ENCODE measurements at places on chromosomes 11 and 22.

- no peak for DNase-seq
Observed at GRCh38 chr22:31637891-31638618, 24.0 kb downstream of the PISD start.

- DNase-seq = no peak
Observed at GRCh38 chr22:48827904-48828555, 999.6 kb downstream of the BRD1 start.

DNA sequence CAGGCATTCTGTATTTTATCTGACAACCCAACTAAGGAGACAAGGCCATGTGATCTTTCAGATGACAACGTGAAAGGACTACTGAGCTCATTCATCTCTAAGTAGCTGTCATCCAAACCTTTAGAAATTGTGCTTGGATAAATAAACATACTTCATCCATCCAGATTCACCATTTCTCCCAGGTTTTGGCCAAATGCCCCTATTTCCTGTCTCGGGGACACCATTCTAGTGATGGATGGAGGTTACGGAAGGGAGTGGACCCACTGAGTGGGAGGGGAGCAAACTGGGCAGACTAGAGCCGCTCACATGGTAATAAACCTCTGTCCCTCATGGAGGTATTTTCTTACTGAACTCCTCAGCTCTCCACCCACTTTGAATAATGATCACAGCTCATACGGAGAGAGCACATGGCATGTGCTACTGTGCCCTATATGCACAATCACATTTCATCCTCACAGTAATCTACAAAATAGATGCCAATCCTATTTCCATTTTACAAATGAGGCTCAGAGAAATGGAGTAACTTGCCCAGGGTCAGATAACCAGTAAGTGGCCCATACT is 114.4 kb downstream of the SLC1A2 start:
- DNase-seq = no peak

DNA sequence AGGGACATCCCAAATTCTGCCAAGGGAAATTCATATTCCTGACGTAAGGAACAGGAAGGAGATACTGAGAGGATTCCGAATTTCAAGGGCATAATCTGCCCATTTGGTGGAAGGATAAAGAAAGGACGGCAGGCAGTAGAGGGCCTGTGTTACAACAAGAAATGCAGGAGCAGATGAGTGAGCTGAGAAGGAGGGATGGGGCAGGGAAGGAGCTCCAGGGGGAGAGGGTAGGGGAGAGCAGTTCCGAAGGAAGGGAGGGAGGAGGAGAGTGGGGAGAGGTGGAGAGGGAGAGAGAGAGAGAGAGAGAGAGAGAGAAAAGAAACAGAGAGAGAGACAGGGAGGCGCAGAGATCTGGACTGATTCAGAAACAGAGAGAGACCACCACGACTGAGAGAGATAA is 843 bp downstream of the OPCML start:
- DNase-seq = no peak

DNA sequence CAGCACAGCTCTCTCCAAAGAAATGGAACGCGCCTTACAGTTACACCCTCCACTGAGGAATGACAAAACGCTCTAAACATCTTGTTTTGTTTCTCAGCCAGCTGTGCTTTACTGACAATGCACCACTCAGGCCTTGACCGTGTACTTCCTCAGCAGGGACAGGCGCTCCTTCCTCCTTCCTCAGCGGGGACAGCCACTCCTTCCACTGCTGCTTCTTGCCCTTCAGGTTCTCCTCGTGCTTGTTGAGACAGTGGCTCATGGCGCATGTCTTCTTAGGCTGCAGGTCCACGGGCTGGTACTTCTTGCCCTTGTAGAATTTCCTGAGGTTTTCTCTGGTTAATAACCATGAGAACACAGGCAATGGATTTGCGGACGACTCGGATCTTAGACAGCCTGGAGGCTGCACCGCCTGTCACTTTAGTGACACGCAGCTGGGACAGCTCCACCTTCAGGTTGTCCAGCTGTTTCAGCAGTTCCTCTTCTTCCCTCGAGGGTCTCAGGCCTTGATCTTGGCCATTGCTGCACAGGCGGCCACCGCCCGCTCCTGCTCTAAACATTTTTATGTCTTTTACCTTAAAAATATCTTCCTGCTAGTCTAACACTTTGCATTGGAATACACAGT is 613.8 kb downstream of the BRD1 start:
- DNase-seq = no peak

DNA sequence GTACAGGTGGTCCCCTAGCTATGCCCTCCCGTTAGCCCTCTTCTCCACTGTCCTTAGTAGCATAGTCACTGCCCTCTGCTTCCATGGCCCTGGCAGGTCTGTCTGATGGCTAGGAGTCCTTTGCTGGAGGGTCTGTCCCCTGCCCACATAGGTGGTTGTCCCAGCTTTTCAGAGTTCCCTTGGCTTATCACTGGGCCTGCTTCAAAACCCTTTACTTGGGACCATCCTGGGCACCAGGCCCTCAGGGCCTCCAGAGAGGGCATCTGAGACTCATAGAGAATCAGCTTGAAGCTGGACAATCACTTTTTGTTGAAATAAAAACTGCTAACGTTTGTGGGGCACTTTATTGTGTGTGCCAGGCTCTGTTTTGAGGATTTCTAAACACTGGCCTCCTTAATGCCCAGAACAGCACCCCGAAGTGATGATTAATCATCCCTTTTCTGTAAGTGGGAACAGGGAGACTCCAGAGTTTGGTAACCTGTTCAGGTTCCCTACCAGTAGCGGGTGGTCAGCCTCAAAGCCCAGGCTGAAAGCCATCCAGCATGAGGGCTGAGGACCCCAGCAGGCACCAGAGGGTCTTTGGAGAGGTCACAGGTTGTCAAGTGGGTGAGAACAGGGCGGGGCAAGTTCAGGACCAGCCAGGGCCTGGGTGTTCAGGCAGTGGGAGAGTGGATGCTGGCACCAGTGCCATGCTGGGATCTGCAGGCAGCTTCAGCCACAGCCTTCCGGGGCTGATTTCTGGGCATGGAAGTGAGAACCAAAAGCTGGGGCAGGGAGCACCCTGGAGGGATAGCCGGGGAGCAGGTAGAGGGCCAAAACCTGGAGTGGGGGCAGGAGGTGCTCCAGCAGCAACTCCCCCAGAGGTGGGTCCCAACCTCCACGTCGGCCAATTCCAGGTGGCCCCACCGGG is 495 bp upstream of the KCNK4 start:
- DNase-seq = no peak

- no peak for DNase-seq
Observed at GRCh38 chr22:38097557-38098409, 12.7 kb downstream of the BAIAP2L2 start.

DNA sequence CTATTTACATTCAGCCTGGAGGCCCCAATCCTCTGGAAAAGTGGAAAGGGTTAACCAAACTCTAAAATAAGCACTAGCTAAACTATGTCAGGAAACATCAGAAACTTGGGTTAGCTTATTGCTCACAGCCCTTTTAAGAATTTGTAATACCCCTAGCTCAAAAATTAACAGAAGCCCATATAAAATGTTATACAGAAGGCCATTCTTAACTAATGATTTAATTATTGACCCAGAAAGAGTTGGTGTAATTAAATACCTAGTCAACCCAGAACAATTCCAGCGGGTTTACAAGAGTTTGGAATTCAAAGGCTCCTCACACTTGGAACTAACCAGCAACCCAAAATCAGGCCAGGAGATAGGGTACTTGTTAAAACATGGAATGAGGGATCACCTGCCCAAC is 88.8 kb downstream of the PIWIL4 start:
- no peak for DNase-seq

DNA sequence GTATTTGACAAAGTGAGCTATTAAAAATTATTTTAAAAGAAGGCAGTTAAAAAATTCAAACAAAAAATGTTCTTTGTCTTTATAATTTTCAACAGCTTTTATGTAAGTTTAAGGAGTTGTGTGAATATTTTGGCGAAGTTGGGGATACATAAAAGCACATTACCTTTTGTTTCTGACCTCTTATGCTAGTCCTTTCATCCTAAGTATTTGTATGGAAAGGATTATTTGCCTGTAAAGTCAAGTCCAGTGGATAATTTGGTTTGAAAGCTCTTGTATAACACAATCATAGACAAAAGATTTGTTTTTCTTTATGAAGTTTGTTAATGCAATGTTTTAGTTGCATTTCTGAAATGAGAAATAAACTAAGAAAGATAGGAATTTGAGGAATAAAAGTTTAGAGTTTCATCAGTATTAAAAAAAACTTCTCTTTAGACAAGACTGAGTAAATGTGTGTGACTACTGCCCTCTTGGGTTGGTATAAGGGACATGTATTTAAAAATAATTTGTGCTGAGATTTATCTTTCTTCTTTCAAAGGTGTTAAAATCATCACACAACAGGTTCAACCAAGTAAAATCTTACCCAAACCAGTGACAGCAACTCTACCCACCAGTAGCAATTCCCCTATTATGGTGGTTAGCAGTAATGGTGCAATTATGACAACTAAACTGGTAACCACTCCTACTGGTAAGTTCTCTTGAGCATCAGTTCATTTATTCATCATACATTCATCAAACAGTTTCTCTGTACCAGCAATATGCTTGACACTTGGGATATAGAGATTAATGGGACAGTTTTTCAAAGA is 68.2 kb downstream of the EMSY start:
- no peak for DNase-seq

GRCh38 chr22:49107561-49107960 is 720.1 kb downstream of the BRD1 start:
- DNase-seq = no peak

DNA sequence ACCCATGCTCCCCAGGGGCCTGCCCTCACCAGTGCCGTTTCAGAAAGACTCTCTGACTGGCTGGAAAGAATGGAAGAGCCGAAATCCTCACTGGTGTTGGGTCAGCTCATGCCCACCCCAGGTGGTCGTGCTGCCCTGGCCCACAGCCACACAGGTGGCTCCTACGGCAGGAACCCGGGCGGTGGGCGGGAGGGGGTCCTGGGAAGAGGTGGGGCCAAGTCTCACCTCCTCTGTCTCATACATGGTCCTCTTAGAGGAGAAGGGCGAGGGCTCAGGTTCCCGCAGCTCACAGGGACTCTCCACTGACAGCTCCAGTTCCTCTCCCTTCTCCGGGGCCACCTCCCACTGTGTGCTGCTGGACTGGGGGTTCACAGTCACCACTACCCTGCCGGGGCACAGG is 8.2 kb downstream of the ATG2A start:
- DNase-seq = no peak

GRCh38 chr11:56013805-56014204 is 13.6 kb upstream of the OR5AS1 start:
- no peak for DNase-seq

- DNase-seq = no peak
Observed at GRCh38 chr11:38530226-38530625, 1932.2 kb upstream of the RAG2 start.

DNA sequence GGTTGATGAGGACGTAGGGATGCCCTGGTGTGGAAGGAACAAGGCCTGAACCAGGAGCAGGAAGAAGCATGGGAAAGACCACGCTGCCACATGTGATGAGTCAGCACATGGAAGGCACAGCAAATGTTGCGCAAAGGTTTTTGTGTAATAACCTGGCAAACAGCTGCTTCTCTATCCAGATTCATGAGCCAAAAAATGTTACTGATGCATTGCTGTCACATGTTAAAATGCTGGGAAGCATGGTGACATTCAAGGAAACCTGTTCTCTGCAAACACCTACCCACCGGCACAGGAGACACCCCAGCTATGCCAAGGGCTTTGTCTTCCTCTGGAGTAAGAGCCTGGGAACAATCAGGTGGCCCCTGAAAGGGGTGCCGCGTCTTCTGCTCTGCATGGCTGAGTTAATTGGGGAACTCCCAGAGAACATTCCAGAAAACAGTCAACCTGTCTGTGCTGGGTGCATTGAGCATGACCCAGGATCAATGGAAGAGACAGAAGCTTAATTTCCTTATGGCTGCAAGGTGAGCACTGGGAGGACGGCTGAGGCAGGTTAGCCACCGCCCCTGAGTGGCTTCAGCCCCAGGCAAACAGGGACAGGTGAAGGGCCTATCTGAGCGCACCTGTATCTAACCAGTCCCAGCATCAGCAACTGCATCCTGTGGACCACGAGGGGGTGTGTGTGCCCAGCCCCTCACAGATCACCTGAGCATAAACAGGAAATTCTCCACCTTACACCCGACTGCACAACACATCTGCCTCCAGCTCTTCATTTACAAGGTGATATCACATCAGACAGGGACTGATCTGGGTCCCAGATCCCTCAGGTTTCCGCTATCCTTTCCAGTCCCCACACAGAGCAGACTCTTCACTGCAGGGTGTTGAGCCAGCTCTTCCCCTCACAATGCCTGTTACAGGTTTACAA is 108.4 kb downstream of the GGTLC2 start:
- no peak for DNase-seq

DNA sequence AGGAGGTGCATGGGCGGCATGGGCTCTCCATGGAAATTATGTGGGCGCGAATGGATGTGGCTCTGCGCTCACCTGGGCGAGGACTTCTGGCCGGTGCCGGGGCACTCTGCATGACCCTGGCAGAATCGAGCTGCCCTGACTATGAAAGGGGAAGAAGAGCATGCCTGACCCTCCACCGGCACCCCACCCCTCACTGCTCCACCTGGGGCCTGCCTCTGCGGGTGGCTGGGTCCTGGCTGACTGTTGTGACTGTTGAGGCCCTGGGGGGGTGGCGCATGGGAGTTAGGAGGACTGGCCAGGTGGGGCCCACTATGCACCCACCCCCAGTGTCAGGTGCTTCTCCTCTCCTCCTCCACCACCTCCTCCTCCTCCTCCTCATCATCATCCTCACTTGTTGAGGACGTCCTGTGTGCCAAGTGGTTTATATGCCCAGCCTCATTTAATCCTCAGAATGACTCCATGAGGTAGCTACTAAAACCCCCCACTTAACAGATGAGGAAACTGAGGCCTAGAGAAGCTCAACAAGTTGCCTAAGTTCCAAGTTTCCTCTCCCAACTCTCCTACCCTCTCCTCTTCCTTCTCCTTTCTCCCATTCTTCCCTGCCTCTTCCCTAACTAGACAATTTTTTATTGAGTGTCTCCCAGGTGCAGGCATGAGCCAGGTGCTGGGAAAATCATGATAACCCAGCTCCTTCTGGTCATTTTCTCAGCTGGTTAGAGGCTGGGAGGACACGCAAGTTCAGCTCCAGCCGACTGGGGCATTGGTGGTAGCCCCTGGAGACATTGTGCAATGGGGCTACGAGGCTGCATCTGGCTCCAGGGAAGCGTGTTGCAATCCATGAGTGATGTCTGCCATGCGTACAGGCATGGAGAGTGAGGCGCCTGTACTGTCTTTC is 2.3 kb downstream of the MYEOV start:
- DNase-seq = no peak

DNA sequence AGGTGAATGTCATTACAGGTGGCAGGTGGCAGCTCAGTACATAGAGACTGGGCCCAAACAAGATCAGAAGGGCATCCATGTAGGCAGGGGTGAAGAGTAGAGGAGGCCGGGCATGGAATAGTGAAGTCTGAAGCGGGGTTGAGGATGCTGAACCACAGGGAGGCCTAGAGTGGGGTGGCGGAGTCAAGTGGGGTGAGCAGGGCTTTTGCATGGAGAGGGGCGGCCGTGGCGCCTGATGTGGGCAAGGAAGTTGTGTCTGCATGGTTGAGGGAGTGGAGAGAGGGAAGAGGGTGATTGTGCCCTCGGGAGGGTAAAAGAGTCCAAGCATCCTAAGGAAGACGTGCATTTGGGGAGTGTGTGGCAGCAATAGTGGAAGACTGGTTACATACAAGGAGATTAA is 14.4 kb downstream of the DDB2 start:
- no peak for DNase-seq
